ENCODE measurements at places on chromosomes 2 and 18. TPM values are rescaled to one million over a fixed set of nuclear protein-coding genes. Genes with fewer than 3 reads are reported as not detected.

GRCh38 chr2:101732199-101732598 is 34.7 kb downstream of the MAP4K4 start:
- H3K27ac ChIP-seq = peak overlapping the region; percentile 30
- no peaks in the 10 kb centered on the region for H3K4me1 ChIP-seq
- no peak overlapping the region for H3K4me3 ChIP-seq
- H3K36me3 ChIP-seq = no peaks in the 10 kb centered on the region

DNA sequence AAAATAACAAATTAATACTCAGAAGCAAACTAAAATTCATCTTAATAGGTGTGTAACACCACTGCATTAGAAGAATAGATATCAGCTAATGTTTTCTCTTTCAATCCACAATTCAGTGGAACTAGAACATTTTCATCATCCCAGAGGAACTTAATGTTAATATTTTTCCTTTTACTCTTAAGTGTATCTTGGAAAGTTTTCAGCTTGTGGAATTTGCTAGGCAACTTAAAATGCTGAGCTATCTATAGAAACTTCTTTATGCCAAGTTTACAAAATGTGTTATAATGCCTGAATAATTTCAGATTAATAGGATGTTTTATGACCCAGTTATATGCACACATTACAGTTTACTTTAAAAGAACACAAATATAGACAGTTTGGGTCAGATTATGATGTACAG is 86.6 kb upstream of the FAM237A start:
- H3K27ac ChIP-seq = no peak overlapping the region
- DNase-seq = no peak
- H3K4me3 ChIP-seq = no peak overlapping the region
- H3K36me3 ChIP-seq = no peaks in the 10 kb centered on the region
- no peaks in the 10 kb centered on the region for H3K4me1 ChIP-seq

- H3K36me3 ChIP-seq = no peaks in the 10 kb centered on the region
- H3K27ac ChIP-seq = no peak overlapping the region
- H3K4me3 ChIP-seq = no peak overlapping the region
- H3K4me1 ChIP-seq = no peaks in the 10 kb centered on the region
These were observed 1037.7 kb upstream of the KLHL29 start for GRCh38 chr2:22347306-22347705.

GRCh38 chr2:38207168-38207567 is 131.2 kb upstream of the CYP1B1 start:
- no peak for DNase-seq
- H3K27me3 ChIP-seq = no peaks in the 10 kb centered on the region
- H3K27ac ChIP-seq = no peak overlapping the region
- no peak overlapping the region for H3K4me3 ChIP-seq
- H3K4me1 ChIP-seq = no peaks in the 10 kb centered on the region
- no peaks in the 10 kb centered on the region for H3K36me3 ChIP-seq

DNA sequence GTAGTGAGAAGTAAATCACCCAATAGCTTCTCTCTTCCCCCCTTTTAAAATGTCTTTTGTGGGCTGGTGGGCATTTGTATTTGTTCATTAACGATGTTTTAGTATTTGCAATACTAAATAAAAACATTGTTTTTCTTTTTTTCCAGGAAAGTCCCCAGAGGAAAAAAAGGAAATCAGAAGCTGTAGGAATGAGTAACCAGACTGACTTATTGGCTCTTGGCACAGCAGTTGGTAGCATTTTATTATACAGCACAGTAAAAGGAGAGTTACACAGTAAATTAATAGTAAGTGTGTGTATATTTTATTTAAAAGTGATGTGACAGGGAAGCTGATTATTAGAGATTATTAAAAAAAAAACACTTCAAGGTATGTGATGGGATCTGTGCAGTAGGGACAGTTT is 7.4 kb downstream of the WDR43 start:
- H3K36me3 ChIP-seq = peaks cover 30% of the 10 kb centered on the region
- no peak for DNase-seq
- no peak overlapping the region for H3K27ac ChIP-seq
- H3K4me1 ChIP-seq = peaks cover 18% of the 10 kb centered on the region
- H3K4me3 ChIP-seq = no peak overlapping the region
- no peaks in the 10 kb centered on the region for H3K27me3 ChIP-seq

- H3K27me3 ChIP-seq = no peaks in the 10 kb centered on the region
- DNase-seq = no peak
These were observed 188.3 kb upstream of the STON1 start for GRCh38 chr2:48341551-48342133.

DNA sequence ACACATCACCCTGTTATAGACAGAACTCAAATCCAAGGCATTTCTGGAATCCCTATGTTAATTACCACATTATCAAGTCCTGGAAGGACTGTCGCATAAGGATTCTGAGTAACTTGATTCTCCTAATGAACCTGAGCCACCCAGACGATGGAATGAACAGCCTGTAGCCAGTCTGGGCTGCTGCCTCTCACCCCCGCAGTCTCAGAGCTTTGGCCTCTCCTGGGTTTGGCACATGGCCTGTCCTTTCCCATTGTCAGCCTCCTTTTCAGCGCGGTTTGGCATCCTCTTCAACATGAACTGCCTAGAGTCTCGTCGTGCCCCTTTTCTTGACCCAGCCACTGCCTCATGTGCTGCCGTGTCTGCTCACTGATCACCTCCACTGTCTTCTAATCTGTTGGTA is 147.6 kb downstream of the SLC8A1 start:
- no peaks in the 10 kb centered on the region for H3K4me1 ChIP-seq
- DNase-seq = no peak
- H3K27me3 ChIP-seq = no peaks in the 10 kb centered on the region
- no peak overlapping the region for H3K27ac ChIP-seq

DNA sequence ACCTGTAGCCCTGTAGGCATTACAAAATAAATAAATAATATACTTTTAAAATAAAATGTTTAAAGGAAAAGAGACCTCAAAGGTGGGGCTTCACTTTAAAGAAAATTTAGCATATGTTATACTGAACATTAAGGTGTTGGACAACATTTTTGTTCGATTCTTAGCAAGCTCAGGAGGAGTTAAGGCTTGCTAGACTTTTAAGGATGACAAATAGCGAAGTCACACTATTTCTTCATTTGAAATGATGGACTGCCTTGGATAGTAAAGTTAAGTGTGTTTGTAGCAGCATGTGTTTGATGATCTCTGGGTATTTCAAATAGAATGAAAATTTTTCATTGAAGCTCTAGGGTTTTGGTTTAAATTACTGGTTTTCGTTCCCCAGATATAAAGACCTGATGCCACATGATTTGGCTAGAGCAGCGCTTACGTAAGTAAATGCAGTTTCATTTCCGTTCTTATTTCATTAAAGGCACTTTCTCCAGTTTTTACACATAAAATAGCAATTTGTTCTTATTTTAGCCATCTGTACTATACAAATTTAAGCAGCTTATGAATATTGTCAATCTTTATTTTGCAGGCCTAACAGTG is 24.9 kb downstream of the HADHB start:
- peak overlapping the region; percentile 87 for H3K27ac ChIP-seq
- H3K4me3 ChIP-seq = no peak overlapping the region
- H3K4me1 ChIP-seq = no peaks in the 10 kb centered on the region
- H3K36me3 ChIP-seq = peaks cover 9% of the 10 kb centered on the region
- no peak for DNase-seq

Gene FRZB
- 2.4 TPM for total RNA-seq

Gene ACSL3
- 35.7 TPM for total RNA-seq

Gene DSG4
- total RNA-seq = not detected
